Fibroblast of skin of right biceps (primary cell): ENCODE measurements at places on chromosomes 4 and X.
A peak's percentile ranks its signal among the peaks of the same experiment; 100 is the strongest.

DNA sequence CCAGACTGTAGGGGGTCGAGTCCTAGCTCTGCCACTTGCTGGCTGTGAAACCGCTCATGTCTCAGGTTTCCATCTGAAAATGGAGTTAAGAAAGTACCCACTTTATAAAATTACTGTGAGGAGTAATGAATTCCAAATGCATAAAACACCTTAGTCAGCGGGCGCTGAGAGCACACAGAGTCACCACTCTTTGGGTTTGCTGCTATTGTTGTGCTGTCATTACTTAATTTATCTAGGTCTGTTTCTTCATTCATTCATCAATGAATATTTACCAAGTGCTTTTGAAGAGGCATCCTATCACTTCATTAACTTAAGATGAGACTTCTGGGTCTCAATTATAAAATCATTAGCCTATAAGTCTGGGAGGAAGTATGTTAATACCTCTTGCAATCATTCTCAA, 317.3 kb downstream of the FBXW7 start:
- no peak for DNase-seq

DNA sequence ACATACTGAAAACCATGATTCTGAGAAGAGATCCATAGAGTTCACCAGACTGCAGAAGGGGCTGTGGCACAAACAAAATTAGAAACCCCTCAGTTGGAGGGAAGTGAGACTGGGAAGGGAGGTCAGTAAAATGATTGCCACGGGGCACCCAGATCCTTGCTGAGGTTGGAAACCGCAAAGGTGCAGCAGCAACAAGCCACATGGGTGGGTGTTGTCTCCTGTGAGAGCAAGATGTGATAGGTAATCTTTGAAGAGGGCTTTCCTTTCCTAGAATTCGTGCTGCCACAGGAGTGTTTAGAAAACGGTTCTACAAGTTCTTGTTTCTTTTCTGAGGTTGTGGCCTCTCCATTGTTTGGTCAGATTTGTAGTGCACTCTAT, 85.5 kb downstream of the NFKB1 start:
- no peak for DNase-seq

GRCh38 chrX:49845701-49846403, 16.7 kb downstream of the PAGE4 start:
- no peak for DNase-seq

DNA sequence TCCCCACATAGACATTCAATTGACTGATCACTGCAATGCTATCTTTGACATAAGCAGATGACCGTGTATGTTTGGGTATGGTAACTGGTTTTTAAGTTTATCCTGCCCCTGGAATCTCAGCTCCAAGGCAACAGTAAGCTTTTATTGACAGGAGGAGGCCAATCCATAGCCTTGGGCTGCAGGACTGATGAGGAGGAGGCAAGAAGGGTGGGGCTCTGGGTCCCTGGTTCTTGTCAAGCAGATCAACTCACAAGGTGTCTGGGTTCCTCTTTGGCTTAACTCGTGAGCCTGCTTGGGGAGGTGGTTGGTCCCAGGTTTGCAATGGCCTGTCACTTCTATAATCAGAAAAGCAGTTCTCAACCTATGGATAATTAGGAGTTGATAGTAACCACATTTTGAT, 113.2 kb upstream of the STX18 start:
- no peak for DNase-seq

GRCh38 chrX:15512401-15512965, 11.9 kb downstream of the BMX start:
- peak; percentile 15 for DNase-seq

GRCh38 chr4:47692691-47693090, 145.2 kb downstream of the CORIN start:
- no peak for DNase-seq

DNA sequence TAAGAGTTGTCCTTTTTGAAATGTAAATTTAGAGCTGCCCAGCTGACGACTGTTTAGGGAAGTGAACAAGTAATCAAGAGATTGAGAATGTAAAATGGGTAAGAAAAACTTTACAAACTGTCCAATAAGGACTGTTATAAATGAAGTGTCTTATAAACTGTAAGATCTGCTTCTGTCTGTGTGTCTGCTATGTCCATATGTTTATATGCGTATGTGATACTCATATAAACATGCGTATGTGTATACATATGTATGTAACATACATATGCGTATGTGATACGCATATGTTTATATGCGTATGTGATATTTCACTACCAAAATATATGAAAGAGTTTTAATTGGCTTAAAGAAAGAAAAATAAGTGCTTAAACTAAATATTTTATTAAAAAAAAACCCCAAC, 416.0 kb upstream of the GALNTL6 start:
- DNase-seq = no peak

DNA sequence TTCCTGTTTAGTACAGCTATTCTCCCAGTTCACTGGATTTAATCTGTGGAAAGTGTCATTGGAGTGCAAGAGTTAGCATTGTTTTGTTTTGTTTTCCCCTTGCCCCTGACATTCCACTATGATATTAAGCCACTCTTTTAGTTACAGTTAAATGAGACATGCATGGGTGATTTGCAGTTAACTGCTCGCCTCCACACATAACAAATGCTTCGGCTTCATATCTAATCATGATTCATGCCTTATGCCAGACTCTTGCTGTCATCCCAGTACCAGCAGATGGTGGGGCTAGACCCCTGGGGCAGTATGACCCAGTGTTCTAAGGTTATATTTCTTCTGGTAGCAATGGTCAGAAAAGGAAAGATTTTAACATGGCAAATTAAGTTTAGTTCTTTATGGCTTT, 80.1 kb downstream of the RAP1GDS1 start:
- DNase-seq = peak; percentile 38

GRCh38 chr4:14772388-14772787, 229.9 kb upstream of the CPEB2 start:
- DNase-seq = no peak

DNA sequence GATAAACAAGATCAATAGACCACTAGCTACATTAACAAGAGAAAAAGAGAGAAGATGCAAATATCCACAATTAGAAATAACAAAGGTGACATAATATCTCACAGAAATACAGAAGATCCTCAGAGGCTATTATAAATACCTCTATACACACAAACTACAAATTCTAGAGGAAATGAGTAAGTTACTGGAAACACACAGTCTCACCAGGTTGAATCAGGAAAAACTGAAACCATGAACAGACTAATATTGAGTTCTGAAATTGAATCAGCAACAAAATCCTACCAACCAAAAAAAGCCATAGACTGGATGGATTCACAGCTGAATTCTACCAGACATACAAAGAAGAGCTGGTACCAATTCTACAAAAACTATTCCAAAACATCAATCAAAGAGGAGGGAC, 211.8 kb upstream of the CPEB2 start:
- no peak for DNase-seq

GRCh38 chrX:70554523-70554922, 109.9 kb downstream of the DLG3 start:
- peak; percentile 15 for DNase-seq

DNA sequence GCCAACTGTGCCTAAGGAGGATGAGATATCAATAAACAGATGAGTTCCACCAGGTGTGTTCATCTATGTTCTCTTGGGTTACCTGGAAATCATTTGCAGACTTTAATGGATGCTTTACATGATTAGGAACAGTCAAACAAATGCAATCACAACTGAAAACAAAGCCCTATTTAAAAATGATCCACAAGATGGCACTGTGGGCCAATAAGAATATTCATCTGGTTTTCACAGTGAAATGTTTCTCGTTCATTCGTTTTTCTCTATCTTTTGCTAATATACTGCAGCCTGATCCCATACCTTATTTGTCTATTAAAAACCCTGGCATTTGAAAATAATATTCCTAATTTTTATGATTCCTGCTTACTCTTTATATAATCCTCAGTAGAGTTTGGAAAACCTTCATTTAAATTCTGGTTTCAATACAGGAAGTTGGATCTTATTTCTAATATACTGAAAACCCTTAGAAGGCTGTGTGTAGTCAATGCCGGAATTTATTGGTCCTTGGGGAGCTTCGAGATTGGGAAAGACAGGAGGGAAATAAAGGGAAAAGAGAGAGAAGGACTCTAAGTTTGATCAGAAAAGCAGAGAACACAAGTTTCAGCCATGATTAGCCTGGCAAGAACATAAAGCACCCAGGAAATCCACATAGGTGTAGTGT, 63.8 kb upstream of the TAPT1 start:
- DNase-seq = peak; percentile 45

DNA sequence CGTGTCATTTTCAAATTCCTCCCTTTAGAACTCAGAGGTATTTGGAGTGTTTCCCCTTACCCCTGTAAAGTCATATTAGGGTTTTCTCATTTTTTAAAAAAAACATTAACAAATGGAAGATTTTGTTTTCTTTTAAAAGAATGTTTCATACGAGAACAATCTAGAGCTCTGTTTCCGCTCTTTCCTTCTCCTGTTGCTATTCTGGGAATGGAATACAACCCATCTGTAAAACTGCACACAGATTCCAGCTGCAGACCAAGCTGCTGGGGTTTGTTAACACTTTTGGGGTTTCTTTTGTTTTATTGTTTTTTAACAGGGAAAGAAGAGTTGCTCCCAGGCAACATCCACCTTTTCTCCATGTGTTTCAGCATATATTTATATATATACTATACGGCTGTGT, 61.3 kb downstream of the HCCS start:
- no peak for DNase-seq

DNA sequence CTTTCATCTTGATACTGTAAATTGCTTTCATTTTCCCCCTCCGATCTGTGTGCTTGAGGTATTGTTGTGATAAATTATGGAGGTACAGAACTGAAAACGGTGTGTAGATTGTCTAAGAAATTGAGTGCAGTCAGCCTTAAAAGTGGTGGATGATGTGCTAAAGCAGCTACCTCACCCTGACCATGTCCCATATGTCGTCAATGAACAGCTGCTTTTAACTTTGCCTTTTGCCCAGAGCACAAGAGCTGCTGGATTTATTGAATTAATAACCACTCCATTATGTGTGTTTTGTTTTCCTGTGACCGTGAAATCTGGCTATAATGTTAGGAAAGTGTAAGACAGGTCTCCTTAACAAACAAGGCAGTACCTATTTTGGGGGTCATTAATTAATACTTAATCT, 581.9 kb upstream of the PITX2 start:
- no peak for DNase-seq

DNA sequence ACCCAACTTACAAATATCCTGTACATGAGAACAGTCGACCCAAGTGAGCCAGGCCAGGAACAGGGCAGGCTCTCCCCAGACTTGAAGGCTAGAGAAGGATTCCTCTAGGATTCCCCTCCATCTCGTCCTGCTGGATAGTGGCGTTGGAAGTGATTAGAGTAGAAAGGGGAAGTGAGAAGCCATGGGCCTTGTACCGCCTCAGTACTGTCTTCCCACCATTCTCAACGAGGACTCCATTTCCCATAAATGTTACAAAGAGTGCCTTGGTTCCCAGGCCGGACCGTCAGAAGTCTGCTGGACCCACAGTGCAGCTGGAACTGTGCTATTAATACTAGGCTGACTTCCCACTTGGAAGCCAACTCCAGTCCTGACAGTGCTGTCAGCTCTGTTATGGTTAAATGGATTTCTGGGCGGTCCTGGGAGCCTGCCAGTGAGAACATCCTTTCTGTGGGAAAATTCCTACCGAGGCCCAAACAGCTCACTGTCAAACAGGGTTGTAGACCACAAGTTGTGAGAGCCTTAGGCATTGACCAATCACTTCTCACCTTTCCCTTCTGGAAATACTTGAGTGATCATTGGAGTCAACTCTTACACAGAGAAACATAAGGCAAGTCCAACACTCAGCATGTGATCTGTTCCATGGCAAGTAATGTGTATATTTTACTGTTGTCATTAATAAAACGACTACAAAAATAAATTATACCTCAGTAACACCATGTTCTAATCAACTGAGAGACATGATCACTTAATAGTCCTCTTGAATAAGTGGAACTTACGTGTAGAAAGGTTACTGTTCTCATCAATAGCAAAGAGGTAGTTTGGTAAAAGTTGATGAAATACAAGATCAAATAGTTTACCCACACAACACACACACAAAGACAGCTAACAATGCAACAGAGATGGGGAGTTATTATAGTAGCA, 58.4 kb downstream of the AMELX start:
- peak; percentile 76 for DNase-seq

GRCh38 chr4:173958445-173958844, 325.0 kb downstream of the FBXO8 start:
- peak; percentile 52 for DNase-seq

DNA sequence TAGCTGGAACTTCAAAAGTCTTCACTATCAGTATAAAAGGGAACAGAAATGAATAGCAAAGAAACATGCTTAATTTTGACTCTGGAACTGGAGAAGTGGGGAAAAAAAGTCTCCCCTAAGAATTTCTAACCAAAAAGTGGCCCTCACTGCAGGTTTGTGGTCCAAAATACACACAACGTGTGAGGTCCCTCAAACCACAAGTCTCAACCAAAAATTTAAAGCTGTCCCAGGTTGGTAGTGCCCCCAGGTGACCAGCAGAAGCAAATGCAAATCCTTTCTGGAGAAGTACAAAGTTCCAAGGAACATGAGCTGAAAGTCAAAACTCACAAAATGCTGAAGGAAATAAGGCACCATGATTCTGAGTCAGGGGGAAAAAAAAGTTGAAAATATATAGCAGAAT, 23.6 kb upstream of the VAMP7 start:
- DNase-seq = peak; percentile 2

- no peak for DNase-seq
Measured at GRCh38 chrX:104427693-104428092, 138.3 kb upstream of the IL1RAPL2 start.
